ENCODE measurements at places on chromosomes 12 and 14.

DNA sequence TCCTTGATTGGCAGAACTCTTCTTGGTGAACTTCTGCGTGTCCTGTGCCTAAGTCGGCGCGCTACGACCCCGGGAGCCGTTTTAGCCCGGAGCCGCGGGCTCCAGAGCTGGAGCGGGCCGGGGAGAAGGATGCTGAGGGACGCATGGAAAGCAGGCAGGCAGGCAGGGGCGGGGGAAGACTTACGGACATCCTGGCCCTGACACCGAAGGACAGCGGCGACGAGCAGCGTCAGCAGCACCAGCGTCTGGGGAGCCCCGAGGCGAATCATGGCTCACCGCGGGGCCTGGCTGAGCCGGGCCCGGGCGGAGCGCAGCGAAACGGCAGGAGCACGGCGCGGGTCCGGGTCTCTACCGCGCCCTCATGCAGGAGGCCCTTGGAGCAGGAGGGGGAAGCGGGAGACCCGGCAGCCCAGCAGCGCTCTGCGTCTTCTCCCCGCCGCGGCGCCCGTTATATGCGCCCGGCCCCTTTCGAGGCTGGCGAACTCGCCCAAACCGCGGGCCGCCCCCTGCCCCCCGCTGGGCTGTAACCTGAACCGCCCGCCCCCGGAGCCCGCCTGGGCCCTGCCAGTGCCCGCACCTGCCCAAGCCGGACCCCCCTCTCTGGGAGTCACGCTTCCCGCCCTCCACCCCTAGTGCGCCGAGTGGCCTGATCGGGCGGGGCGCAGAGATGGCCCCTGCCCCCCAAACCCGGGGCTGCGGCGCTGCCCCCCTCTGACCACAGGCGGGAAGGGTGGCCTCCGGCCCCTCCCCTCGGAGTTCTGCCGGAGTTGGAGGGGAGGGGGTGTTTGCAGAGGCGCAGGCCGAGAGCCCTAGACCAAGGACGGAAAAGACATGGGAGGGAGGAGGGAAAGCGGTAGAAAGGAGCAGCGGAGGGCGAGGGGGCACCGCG is at the start of gene COL2A1:
Gene COL2A1 (minus strand): TSS at position 424 of the 889 bp plus-strand sequence. CDS start 155 bp downstream, at position 269.
- DNase-seq: peak; percentile 88

DNA sequence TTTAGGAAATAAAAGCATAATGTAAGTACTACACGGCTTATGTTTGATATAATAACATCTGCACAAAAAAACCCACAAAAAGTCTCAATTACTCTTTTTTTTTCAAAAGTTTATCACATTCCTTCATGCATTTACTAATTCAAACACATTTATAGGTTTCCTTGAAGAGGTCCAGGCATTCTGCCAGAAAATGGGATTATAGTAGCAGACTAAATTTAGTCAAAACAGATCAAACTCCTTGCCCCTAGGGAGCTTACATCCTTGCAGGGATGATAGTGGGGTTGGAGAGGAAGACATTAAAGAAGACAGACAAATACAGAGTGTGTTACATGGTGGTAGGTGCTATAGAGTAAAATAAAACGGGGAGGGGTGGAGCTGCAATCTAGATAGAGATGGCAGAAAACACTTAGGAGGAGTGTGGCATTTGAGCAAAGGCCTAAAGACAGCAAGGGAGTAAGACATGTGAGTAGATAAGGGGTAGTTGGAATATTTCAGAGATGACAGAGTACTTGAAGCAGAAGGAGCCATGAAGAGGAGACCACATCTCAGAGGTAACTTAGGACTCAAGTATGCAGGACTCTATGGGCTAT is 266.9 kb downstream of the PPFIA2 start:
- no peak for DNase-seq

DNA sequence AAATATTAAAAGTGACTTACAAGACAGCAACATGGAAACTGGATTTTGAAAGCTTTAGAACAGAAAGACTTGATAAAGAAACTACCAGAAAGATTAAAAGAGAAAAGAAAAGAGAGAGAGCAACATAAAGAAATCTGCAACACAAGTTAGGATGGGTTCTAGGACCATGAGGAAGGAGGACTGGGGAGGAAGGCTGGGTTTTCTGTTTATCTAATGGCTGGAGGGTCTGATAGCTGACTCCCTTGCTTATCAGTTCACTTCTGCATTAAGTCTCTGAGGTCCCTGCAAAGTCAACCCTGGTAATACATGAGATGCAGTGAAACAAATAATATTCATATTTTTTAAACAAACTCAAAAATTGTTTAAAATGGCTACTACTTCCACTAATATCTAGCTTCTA is 90.1 kb downstream of the RPAP3 start:
- DNase-seq: no peak

DNA sequence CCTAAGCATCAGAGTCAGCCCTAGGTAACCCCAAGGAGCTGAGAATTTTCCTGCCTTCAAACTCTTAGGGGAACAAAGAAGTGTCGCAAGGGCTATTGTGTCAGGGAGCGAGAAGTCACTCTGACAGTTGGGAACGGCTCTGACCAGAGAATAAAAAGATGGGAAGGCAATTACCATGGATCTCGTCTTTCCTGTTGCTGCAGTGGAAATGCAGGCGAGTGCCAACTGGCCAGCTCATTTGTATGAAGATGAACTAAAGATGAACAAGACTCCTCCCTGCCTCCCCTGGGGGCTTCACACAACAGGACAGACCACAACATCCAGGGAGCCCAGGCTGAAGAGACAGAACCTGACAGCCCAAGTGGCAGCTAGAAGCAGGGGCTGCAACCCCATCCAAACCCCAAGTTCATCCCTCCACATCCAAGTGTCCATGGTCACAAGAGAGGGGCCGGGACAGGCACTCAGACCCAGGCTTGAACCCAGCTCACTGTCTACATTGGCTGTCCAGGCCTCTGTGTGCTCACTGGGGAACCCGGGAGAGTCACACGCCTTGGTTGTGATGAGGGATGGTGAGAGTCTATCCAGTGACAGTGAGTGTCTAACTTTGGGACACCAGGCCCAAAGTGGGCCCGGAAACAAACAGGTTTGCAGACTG is 322.4 kb downstream of the BCL11B start:
- DNase-seq: no peak

GRCh38 chr12:101229841-101230241 is 19.8 kb upstream of the SLC5A8 start:
- no peak for DNase-seq

DNA sequence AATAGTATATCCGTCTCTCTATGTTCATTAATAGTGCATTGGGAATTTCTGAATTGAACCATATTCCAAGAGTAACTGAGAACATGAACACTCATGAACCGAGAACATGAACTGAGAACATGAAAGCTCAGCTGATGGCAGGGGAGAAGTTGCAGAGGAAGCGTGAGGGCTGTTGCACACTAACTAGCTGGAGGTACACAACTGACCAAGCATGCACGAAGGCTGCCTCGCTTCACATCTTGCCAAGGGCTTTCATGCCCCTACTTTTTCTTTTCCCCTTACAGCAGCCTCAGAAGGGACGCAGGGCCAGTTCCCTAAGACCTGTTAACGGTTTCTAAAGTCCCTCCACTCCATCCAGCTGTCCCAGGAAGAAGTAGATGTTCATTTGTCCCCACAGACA is 4.3 kb downstream of the RNASE1 start:
- no peak for DNase-seq

DNA sequence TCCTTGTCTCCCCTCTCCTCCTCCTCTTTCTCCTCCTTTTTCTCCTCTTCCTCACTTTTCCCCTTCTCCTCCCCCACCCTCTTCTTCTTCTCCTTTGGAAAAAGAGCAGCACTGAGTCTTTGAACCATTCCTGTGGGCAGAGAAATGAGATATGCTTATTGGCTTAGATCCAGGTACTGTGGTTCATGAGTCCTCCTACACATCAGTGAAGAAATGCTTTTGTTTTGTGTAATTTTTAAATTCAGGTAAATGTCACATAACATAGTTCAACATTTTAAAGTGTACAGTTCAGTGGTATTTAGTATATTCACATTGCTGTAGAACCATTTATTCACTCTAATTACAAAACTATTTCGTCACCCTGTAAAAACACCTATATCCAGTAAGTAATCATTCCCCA is 402.1 kb downstream of the AACS start:
- no peak for DNase-seq

DNA sequence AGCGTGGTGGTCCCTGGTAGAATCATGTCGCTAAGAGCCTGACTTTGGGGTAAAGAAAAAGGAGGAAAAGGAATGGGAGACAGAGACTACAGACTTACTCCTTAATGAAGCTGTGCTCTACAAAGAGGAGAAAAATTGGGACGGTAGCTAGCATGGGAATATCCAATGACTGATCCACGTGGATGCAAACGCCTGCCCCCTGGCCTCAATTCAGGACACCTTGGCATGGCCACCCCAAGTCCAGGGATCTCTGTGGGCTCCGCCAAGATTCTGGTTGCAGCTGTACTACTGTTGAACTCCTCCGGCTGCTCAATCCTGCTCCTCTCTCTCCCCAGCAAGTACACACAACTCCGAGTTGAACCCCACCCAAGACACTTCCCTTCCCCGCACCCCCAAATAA is 70.5 kb upstream of the DIO3 start:
- DNase-seq: no peak

- DNase-seq: peak; percentile 53
These were observed 3.1 kb downstream of the MTHFD1 start for GRCh38 chr14:64391113-64391725.

DNA sequence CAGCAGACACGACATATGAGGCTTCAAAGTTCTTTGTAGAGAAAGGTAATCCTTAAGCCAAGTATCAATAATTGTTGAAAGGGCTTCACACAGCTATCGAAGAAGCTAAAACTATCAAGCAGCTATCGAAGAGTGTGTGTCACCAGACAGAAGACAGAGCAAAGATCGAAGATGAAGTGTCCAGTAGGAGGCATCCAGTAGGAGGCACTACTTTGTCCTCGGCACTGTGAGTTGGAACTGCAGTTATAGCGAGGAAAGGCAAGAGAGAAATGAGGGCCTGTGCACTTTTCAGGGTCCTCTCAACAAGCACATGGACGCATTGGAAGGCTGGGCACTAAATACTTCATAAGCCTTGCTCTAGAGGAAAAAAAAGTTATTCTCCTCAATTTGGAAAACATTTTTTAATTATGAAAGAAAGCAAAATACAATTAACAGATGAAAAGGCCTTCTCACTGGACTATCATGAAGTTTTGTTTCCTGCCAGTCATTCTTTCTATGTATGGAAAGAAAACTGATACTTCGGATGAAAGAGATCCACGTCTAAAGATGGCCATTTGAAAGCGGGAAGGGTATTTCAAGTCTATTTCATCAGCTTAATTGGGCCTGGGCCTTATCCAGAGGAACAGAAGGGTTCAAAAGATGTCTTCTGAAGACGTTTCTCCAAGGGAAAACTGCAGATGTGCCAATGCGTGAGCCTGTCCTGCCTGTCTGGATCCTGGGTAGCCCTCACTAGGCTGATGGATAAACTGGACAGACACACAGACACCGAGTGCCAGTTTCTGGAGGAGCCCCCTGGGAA is 174.5 kb downstream of the CALM1 start:
- no peak for DNase-seq

DNA sequence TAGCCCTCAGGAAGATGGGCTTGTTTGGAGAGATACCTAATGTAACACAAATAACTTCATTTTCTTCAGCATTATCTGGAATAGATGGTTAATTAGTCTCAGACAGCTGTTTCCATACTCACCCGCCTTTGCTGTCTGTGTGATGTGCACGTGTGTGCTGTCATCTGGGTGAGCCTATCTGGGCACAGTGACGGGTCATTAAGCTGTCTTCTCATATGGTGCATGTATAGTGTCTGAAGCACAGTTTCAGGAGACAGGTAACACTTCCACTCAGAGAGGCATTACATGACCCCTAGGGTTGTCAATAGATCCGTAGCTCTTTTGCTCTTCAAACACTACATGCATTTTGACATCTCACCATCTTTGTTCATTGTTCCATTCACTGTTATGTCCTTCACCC is 493.3 kb downstream of the APAF1 start:
- no peak for DNase-seq

- no peak for DNase-seq
These were observed 58.0 kb downstream of the EEA1 start for GRCh38 chr12:92871116-92871515.

Measured in islet precursor cell (in vitro differentiated cells).